NCI-H446 (cell line): ENCODE measurements at places on chromosomes 2 and 18.

- DNase-seq, result no peak
These were observed 195.9 kb downstream of the SH3RF3 start for GRCh38 chr2:109324861-109325260.

DNA sequence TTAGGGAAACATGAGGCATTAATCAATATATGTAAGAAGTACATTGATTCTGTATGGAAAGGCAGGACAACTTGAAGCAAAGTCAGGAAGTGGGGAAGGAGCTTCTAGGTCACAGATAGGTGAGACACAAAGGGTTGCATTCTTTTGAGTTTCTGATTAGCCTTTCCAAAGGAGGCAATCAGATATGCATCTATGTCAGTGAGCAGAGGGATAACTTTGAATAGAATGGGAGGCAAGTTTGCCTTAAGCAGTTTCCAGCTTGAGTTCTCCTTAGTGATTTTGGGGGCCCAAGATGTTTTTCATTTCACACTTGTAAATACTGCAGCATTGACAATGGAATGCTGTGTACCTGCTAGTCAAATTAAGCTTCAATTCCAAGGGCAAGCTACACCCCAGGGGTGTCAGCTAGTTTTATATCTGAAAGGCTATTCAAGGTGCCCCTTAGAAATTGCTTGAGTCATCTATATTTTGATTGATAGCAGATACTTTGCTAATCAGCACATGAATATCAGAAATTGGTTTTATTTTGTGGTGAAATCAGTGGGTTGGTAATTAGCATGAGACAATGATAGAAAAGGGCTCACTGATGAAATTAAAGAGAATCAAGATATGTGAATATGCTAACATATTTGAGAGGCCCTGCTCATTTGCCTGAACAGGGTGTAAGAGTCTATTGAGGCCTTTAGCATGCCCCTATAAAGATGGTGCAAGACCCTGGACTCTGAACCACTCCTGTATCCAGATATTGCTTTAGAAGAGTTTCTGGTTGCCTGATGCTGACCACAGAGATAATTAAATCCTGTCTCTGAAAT is 131.5 kb downstream of the TMEM17 start:
- DNase-seq, result no peak

GRCh38 chr2:54714996-54715395 is 8.5 kb upstream of the EML6 start:
- DNase-seq, result no peak

GRCh38 chr18:76689646-76690264 is 132.6 kb upstream of the ZNF236 start:
- DNase-seq, result no peak

DNA sequence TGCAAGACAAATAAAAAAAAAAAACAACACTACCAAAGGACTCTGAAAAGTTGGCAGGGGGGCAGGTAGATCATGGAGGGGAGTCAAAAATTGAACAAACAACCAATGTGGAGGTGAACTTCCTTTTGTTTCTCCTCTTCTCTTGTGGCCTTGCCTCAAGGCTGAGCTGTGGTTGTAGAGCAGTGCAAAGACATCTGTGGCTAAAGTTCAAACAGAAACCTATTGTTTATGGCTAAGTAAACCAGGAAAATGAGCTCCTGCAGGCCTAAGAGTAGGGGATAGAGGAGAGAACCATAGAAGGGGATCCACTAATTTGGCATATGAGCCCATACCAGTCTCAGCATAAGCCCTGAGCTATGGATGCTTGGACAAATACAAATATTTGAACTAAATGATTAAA is 40.2 kb upstream of the EGR4 start:
- DNase-seq, result no peak

DNA sequence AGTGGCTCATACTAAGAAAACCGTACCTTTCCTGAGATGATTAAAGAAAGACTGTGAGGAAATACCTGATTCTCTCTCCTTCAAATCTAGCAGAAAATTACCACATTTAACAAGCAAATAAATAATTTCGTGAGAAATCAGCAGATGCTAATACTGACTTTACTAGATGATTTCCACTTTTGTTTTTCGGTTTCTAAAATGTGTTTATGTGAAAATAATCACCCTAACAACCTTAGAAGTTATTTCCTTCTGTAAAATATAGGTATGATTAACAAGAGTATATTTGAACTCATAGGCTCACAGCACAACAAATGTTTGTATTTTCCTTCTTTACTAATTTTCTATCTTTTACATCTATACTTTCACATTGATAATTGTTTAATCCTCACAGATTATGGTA is 594.1 kb upstream of the FAM98A start:
- no peak for DNase-seq

- no peak for DNase-seq
These were observed 434.5 kb upstream of the RAB12 start for GRCh38 chr18:8174771-8175170.

DNA sequence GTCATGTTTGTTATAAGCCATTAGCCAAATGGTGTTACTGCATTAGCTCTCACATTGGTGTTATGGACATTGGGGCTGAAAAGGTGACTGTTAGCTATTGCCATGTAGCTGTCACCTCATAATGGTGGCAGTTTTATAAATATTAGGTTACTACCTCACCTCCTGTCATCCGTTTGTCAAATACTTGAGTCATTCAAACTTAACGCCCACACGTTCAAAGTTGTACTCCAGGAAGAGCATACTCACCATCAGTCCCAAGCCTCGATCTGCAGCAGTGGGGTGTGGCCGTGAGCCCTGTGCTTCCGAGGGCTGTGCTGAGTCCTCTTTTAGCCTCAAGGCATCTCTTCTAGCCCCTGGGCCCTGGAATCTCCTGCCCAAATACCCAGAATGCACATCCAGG is 87.3 kb downstream of the PDK1 start:
- DNase-seq, result no peak

DNA sequence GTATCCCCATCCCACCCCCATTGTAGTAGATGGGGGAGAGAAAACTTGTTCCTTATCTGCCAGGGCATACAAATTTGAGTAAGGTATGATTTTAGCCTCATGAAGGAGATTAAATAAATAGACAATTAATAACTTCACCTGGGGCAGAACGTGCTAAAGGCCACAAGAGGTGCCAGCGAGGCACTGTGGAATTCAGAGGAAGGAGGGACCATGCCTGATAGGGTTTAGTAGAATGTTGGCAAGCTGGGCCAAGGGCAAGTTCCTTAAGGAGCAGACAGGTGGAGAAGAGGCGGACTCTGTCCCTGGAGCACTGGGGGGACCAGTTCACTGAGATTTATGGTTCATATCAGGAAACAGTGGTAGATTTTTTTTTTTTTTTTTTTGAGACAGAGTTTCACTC is 22.5 kb downstream of the STAMBP start:
- no peak for DNase-seq

DNA sequence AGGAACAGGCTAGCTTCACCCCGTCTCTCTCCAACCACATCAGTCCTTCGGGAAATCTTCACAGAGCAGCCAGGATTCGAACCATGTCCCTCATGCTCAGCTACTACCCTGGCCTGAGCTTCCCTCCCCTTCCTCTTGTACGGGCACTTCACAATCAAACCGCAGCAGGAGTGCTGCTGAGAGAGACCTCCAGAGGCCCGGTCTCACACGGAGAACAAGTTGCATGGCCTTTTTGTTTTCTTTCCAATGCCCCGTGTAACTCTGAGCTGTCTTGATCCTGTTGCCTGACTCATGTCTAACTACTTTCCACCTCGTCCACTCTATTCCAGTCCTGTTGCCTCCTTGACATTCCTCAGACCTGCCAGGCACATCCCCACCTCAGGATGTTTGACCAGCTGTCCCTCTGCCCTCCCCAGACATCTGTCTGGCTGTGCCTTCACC is 25.4 kb downstream of the FBLN7 start:
- no peak for DNase-seq

GRCh38 chr2:41716497-41716896 is 331.3 kb upstream of the PKDCC start:
- DNase-seq, result no peak
